SHP77 treated with DMSO at 0.1 percent for 48 hours (cell line): ENCODE measurements at places on chromosomes 6 and 20.
A peak's percentile ranks its signal among the peaks of the same experiment; 100 is the strongest.

GRCh38 chr6:29737707-29738630, 14.7 kb downstream of the HLA-F start:
- DNase-seq: peak; percentile 50

GRCh38 chr6:44808148-44808547, 420.6 kb downstream of the CDC5L start:
- no peak for DNase-seq

DNA sequence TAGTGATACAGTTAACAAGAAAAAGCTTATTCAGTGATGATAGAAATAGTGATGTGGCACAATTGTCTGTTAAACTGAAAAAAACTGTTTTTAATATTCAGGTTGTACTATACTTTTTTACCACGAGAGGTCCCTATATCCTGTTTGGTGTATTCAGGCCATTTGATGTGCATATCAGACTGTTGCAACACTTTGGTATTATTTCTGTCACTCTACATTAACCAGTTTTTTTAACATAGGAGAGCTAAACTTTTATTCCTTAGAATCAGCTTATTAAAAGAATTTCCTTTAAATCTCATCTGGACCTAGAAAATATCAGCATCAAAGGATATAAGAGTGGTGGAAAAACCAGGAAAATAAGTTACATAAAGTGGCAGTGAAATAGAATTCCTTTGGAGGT, 36.8 kb downstream of the TSPYL4 start:
- DNase-seq: no peak

- DNase-seq: no peak
Observed at GRCh38 chr20:43961541-43962471, 47.2 kb downstream of the TOX2 start.

DNA sequence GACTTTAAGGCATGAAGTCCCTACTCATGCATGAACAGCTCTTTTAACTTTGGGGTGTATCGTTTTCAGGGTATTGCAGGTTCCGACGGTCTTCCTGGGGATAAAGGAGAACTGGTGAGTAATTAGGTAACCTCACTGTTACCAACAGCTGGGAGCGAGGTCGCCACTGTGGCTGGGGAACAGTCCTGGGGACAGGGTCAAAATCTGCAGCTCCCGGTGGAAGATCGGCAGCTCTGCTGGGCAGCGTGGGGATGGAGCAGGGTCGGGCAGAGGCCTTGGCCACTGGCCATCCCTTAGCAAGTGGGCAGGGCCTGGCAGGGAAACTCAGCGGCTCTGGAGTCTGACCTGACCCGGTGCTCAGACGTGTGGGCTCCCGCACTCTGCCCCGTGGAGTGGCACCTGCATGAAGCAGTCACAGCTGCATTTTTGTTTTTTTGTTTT, 16.1 kb downstream of the COL9A3 start:
- no peak for DNase-seq

- DNase-seq: no peak
Observed at GRCh38 chr6:155115893-155116570, 120.9 kb downstream of the TIAM2 start.

DNA sequence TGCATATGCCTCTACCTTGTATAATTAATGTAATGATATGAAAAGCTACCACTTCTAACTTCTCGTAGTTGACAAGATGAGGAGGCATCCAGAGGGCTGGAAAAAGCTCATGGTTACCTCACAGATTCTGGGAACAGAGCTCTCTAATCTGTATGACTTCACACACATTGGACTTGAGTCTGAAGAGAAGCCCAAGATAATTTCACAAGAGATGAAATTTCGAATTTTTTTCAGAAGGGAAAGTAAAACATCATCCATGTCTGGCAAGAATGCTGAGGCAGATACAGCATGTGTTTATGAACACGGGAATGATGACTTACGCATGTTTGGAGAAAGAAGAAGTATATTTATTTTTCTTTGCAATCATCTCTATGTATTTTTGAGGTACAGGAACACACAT, 141.8 kb upstream of the TENT5A start:
- no peak for DNase-seq

- DNase-seq: no peak
Observed at GRCh38 chr20:38715646-38716045, 8.6 kb upstream of the SLC32A1 start.

- DNase-seq: no peak
Observed at GRCh38 chr6:105458551-105458950, 55.7 kb upstream of the PREP start.

DNA sequence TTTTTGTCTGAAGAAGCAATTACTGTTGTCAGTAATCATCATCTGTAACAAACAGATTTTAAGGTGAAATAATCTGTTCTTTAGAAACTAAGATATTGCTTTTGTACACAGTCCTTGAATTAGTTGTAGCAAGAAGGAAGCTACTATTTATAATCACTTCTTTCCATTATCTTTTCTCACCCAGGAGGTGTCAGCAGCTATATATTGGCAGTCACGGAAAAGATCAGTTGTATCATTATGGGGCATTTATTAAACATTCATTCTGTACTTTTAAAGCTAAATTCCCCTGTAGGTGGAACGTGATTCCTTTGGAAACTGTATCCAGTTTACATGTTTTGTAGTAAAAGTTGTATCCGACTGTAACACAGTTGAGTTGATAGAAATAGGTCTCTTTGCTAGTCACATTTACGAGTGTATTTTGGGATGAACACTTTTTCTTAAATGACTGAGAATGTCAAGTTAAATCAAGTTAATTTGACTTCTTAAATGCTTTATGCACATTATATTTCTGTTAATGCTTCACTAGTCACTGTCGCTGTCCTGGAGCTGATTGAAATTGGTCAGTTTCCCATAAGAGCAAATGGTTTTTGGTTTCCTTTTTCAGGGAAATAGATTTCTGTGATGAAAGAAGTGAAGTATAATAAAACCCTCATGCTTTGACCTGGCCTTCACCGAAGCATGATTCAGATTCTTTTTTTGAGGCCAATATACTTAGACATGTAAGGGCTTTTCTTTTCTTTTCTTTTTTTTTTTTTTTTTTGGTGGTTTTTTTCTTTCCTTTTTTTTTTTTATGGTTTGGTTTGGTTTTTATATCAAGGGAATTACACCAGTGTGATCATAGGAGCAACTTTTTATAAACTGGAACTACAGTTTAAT, 5.1 kb downstream of the QKI start:
- no peak for DNase-seq

DNA sequence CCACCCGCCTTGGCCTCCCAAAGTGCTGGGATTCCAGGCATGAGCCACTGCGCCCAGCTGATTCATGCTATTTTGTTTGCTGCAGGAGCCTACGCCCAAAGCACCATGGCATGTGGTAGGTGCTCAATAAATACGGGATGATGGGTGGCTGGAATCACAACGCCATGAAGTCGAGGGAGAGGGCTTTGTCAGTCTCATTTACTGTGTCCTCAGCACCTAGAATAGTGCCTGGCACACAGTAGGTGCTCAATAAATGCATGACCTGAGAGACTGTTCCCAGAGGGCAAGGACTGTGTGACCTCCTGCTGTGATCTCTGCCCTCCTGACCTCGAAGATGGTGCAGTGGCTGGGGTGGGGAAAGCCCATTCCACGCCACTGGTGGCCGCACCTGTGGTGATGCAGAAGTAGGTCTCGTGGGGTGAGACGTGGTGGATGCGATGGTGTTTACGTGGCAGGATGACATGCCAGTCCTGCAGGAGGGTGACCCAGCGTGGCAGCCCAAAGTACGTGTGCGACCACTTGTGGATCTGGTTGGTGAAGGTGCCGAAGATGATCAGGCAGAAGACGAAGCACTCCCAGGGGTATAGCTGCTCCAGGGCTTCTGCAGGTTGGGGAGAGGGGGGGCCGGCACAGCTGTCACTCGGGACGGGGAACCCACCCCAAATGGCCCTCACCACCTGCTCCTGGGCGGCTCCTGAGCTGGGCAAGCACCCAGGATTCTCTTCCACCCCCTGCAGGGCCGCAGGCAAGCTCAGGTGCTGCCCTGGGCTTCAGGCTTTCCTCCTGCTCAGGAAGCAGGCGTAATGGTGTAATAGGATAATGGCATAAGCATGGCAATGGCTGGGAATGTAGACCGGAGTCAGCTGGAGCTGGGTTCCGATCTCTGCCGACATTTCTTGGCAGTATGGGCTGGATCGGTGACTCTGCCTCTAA, 14.9 kb upstream of the UBE2V1 start:
- no peak for DNase-seq

DNA sequence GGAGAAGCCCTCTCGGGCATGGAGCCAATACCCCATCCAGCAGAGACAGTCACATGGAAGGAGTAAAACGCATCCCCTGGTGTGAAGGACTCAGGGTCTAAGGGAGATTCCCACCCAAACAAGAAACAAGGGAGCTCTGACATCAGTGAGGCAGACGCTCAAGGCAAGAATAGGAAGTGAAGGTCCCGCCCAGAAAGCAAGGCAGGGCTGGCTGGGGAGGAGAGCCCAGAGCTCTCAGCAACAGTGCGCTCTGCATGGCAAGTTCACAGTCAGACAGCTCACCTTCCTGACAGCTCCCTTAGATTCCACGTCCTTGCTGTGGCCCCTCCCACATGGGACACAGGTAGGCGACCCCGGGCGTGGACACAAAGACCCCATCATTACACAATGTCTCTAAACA, 85.6 kb downstream of the TTLL2 start:
- no peak for DNase-seq

DNA sequence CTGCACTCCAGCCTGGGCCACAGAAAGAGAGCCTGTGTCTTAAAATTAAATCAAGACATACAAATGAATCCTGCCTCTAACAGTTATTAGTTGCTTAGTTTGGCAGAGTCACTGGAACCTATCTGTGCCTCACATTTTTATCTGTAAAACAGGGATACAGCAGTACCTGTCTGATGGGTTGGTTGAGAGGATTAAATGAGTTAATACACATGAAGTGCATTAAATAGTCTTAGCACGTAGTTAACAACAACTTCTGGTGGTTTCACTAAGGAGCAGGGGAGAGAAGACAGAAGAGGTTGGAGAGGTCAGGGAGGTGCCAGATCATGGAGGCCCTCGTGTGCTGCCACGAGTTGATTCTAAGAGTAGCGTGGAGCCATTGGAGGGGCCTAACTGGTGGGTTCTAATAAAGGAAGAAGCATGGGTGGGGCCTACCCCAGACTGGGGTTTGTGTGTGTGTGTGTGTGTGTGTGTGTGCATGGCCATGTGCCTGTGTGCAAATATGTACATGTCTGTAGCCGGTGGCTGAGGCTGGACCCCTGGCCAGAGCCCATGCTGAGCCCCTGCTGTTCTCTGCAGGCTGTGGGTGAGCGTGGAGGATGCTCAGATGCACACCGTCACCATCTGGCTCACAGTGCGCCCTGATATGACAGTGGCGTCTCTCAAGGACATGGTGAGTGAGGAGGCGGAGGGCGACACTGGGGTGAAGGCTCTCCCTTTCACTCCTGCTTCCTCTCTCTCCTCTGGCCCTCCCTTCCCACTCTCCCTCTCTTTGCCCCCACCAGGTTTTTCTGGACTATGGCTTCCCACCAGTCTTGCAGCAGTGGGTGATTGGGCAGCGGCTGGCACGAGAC, 9.1 kb downstream of the RBCK1 start:
- DNase-seq: no peak

DNA sequence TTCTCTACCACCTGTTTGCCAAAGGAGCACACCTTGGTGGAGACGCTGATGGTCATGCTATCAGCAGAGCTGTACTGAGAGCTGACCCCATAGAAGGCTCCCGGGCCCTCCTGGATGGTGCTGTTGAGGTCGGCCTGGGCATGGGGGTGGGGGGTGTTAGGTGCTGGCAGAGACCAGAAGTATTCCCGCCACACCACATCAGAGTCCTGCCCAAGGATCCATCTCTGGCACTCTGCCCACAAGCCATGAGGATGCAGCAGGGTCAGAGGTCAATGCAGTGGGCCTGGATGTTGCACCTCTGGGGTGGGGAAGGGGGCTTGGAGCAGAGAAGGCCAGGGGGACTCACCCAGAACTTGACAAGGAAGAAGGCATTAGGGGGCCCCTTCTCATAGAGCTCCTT, 7.4 kb downstream of the RPL10A start:
- no peak for DNase-seq

DNA sequence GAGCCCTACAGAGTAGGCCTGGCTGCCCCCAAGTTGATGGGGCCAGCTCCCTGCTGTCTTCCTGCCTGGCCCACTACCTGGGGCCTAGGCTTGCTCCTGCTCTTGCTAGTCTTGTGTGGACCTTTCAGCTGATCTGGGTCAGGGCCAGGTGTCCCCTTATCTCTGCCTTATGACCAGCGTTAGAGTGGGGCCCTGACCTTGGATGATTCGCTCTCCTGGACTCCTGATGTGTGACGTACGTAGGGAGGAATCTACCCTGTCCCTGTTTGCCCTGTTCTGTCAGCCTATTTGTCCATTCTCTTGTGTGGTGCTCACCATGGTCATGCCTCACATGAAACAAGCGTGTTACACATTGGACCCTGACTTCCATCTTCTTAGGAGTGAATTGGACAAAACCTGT, 571.8 kb downstream of the QKI start:
- DNase-seq: no peak

DNA sequence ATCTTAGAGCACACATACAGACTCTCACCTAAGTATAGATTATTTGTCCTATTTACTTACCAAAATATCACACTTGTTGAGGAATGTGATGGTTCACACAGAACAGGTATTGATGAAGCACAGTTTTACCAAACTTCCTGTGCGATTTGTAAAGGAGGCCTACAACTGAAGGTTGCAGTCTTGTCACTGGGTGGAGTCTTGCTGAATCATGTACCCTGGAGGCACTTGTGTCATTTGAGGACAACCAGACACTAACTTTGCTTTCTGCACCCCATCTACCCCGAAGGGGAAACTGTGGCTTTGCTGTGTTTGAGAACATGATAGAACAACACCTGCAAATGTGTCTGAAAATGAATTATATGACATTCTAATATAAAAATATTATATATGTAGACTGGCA, 32.4 kb upstream of the HINT3 start:
- no peak for DNase-seq

DNA sequence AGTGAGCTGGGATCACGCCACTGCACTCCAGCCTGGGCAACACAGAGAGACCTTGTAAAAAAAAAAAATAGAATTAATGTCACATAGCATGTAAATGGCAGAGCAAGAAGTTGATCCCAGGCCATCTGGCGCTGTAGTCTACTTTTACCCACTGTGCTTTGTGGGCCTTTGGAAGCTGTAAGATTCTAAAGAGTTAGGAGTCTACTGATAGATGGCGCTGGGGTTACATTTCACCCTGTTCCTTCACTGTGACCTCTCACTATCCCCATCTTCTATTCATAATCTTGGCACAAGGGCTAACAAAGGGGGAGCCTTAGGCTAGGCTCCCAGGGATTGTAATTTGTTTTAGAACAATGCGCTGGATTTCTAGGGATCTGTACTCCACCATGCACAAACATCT, 24.4 kb downstream of the SIRPD start:
- no peak for DNase-seq

DNA sequence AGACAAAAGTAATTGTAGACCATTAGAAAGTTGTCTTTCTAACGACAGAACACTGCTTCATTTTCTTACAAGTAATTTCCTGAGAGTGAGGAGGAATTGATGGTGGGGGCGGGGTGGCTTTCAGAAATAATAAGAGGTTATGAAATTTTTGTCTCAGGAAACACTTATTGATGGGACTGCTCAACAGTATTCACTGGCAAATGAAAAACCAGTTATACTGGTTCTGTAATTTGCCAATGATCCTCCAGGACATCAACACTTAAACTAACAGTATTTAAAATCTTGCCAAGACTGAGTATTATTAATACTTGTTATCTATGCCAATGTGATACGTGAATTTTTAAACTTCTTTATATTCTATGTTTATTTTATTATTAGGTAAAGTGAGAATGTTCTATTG, 41.8 kb upstream of the FUT9 start:
- DNase-seq: no peak

- no peak for DNase-seq
Observed at GRCh38 chr6:5962794-5963193, 43.9 kb downstream of the NRN1 start.

- peak; percentile 19 for DNase-seq
Observed at GRCh38 chr6:23659125-23659524, 466.9 kb upstream of the NRSN1 start.

GRCh38 chr6:9087470-9087869, 652.1 kb upstream of the SLC35B3 start:
- DNase-seq: peak; percentile 87
